Stimulated activated naive CD8-positive, alpha-beta T cell treated with anti-CD3 and anti-CD28 coated beads, Interleukin-15, Interleukin-2, amounts not matched to agents 100 U/mL and 50 U/mL, for 24 hours (primary cell): ENCODE measurements at places on chromosomes 3 and 15.

GRCh38 chr15:63188247-63188925 lies 1.0 kb upstream of the RAB8B start:
- DNase-seq: peak; percentile 35

DNA sequence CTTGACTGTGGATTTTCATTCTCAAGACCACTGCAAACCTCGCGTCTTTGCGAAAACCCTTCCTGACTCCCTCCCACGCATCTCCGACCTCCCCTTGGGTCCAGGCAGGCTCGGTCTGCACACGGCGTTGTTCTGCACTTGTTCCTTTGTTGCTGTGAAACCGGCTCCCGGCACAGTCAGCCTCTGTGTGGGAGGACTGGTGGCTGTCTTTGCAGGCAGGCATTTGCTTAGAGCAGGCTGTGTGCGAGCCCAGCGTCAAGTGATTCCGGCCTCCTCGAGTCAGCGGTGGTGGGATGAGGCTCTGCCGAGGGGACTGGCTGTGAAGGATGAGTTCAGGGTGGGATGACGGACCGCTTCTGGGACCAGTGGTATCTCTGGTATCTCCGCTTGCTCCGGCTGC lies 102.6 kb upstream of the ROPN1 start:
- no peak for DNase-seq

DNA sequence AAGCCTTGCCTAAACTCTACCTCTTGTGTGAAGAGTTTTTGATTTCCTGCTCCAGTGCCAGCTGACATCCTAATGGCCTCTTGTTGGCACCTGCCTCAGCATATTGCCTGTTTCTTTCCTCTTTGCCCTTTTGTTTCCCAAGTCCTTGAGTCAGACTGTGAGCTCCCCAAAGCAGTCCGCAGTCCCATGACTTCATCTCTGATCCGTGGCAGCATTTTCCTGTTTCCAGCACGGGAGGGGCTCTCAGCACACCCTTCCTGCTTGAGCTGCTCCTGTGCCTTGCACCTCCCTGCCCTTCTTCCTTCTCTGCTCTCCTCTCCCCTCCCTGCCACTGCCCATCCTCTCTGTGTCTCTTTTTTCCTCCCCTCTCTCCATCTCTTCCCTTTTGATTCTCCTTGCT lies 179.6 kb downstream of the EPHB1 start:
- no peak for DNase-seq

- no peak for DNase-seq
Measured at GRCh38 chr15:27499191-27499590, 528.2 kb downstream of the GABRG3 start.
